ENCODE measurements at places on chromosomes 5 and 9.
A peak's percentile ranks its signal among the peaks of the same experiment; 100 is the strongest.

DNA sequence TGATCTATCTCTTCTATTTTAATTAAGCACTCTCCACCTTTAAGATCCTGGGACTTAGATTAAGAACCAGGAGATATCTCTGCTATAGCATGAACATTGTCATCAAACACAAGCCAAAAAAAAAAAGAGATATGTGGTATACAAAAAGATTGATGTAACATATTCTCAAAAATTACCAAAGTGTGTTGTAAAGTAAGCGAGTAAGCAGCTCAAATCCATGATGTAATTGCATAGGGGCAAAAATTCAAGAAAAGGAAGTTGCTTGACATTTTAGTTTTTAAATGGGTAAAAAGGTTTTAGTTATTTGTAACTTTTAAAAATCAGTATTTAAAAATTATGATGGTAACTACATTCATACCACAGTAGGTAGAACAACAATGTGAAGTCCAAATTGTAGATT is 40.7 kb downstream of the CNTRL start:
- no peak for DNase-seq

DNA sequence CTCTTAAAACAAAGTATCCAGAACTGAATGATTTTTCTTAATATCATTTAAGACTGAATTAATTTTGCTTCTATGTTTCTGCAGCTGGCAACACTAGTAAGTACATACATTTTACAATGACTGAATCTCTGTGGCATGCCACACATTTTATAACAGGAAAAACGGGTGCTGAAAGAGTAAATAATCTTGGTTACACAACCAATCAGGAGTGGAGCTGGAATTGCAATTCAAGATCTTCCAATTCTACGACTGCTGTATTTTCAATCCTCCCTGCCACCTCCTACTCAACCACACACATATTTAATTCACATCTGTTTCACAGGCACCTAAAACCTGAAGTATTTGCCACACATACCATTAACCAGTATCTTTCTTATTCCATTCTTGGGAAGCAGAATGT is 52.7 kb upstream of the NR5A1 start:
- DNase-seq, result peak; percentile 9

- DNase-seq, result no peak
Observed at GRCh38 chr9:89723469-89724100, 118.8 kb downstream of the GADD45G start.

DNA sequence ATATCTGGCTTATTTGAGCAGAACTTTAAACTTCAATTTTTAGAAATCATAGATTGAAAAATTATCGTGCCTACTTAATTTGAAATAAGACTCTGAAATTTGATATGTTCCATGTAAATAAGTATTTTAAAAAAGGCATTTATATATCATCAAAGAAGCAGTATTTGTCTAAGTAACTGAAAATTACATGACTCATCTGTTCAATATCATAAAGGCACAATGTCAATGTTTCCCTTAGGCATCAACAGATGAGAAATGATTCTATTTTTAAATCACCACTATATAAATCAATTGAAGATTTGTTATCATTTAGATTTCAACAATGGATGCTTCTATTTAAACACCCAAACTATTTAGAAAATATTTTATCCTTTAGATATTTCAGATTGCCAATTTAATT is 142.9 kb upstream of the POU5F2 start:
- DNase-seq, result no peak

DNA sequence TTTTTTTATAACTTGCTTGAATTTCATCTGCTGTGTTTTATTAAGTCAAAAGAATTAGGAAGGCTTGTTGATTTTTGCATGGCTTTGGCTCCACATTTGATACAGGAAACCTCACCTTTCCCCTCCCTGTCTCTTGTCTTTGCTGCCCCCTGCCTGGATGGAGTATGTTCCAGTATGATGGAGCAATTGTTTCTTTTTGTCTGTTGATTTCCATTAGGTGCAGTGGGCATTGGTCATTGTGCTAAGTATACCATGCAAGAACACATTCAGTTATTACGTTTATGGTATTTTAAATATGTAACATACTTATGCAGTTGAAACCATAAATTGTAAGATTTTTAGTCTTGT is 19.6 kb downstream of the TJP2 start:
- DNase-seq, result no peak

Data from mammary epithelial cell (primary cell).